Stimulated activated CD8-positive, alpha-beta memory T cell treated with anti-CD3 and anti-CD28 coated beads, Interleukin-15, amount 100 ng/mL, for 24 hours (primary cell): ENCODE measurements at places on chromosomes 3 and 15.

DNA sequence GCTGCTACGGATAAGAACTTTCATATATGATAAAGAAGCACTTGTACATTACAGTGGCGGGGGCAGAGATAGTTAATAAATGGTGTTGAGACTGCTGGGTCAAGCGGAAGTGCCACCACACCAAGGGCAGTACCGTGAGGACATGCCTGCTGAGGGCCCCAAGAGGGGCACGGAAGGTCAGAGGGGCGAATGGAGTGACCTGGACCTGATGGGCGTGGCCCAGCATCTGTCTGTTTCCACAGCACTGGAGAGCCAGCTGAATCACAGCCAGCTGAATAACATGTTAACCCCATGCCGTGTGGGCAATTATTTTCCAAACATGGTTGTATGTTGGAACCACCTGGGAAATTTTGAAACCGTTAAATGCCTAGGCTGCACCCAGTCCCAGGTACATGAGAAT is 37.2 kb downstream of the ANKDD1A start:
- DNase-seq = no peak

DNA sequence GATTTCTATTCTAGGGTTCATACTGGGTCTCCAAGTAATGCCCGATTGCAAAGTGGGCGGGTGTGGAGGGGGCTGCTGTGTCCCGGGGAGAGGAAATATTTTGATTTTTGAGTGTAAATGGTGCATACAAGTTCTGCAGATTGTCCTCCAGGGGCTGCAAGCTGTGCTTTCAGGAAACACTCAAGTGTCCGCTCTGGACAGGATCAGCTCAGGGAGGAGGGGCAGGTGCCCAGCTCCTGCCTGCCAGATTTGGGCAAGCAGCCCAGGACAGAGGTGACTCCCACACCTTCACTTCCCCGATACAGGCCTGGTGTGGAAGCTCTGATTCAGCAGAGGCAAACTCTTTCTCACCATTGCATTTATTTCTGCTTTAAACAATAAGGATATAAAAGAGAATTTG is 142.7 kb downstream of the ALDH1A2 start:
- DNase-seq = no peak

DNA sequence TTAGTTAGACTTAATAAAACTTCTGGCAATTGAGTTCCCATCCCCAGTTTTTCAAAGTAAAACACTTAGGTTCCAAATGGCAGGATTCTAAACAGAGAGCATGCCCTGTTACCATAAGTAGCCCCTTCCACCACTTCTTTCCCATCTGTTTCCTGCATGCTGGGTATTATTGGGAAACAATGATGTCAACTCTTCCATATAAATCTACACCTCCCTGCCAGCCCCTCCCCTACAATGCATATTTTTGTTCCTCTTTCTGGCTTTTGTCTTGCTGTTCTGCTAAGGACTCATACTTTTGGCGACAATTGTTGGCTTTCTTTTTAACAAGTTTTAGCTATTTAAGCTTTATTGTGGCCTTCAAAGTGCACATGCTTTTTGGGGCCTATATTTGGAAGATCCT is 11.1 kb downstream of the ARHGAP31 start:
- no peak for DNase-seq

DNA sequence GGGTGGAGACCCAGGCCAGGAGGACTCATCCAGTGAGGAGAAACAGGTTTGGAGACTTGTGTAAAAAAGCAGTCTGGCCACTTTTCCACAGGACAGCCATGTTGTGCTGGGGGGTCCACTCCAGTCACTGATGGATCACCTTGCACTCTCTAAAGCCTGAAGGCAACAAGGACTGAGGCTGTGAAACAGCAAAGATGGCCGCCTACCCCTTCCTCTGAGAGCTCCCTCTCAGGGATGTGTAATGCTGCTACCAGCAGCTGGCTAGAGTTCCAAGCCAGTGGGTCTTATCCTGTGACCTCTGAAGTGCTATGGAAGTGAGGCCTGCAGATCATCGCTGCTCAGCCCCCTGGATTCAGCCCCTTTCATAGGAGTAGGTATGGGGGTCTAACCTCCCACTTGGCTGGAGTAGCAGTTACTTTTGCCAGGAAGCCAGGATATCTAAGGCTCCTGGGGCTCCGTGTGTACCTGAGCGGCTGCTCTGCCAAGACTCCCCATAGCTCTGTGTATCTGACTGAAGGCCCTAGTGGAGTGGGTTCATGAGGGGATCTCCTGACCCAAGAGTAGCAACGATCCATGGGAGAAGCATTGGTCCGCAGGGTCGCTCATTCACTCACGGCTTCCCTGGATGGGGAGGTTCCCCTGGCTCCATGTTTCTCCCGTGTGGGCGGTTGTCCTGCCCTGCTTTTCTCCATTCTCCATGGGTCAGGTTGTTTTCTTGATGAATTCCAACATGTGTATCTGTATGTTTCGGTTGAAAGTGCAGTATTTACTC is 69.9 kb upstream of the TNFSF10 start:
- no peak for DNase-seq

- DNase-seq = no peak
Observed at GRCh38 chr3:141080431-141080830, 29.3 kb downstream of the SPSB4 start.

- no peak for DNase-seq
Observed at GRCh38 chr15:70439880-70440279, 323.5 kb downstream of the UACA start.

- DNase-seq = no peak
Observed at GRCh38 chr3:1380926-1381646, 288.3 kb downstream of the CNTN6 start.

DNA sequence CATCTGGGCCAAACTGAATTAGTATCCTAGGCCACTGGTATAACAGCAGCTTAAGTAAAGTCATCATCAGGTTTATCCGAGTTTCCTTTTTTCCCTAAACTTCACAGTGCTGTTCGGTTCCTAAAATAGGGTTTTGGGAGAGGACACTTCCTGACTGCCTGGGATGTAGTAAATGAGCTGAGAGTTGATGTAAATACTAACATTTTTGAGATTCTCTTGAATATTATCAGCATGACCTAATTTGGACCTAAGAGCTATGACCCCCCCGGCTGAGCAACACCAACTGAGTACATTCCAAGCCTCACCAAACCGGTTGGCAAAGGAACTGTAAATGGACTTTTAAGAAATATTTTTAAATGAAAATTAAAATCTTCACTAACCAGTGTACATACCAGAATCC is 78.8 kb downstream of the IL5RA start:
- DNase-seq = no peak

GRCh38 chr3:127015282-127016042 is 32.5 kb downstream of the PLXNA1 start:
- no peak for DNase-seq

- DNase-seq = no peak
Observed at GRCh38 chr3:21520106-21520963, 230.7 kb downstream of the ZNF385D start.

- no peak for DNase-seq
Observed at GRCh38 chr3:171646357-171647133, 163.7 kb downstream of the PLD1 start.

- no peak for DNase-seq
Observed at GRCh38 chr15:25176616-25176923, 221.8 kb downstream of the SNRPN start.

- no peak for DNase-seq
Observed at GRCh38 chr3:13234666-13235065, 161.4 kb upstream of the IQSEC1 start.
